ENCODE measurements at places on chromosomes 1 and 21.

DNA sequence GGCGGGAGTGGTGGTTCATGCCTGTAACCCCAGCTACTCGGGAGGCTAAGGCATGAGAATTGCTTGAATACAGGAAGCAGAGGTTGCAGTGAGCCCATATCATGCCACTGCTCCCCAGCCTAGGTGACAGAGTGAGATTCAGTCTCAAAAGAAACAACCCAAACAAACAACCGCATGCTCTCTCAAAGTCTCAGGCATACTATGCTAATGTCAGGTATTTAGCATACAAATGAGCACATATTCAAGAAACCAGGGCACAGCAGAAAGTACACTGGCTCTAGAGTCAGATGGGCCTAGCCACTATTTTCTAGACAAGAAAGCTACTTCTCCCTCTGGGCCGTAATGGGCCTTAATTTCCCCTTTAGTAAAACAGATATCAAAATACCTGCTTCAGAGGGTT, 55.0 kb downstream of the ELAVL4 start:
- DNase-seq, result no peak

DNA sequence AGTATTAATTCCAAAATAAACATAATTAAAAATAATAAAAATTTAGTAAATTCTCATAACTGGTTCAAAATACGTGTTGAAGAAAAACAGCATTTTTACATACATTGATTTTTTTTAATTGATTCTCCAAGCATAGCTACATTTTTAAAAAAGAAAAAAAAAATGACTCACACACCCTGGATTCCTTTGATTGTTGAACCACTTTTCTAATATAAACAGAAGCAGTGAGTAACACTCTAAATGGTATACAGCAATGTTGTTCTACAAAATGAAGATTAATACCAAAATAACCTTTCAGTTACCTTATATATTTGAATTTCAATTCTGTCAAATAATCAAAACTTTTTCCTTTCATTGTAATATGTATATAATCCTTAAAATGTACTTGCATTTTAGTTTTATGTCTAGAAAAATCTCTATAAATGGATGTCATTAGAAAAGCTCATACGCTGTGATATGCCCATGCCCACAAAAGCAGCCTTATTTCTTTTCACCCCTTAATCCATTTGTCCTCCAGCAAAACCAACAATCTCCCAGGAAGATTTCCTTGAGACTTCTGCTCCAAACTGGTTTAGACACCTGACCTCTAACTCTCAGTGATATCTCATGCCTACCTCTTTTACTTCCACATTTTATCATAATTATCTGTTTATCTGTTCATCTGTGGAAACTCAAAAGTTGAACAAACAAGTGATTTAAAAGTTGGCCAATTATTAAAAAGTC, 246.4 kb upstream of the NR5A2 start:
- DNase-seq, result peak; percentile 2

- no peak for DNase-seq
Observed at GRCh38 chr21:36479415-36480402, at the start of gene CLDN14. Gene CLDN14, minus strand, starts transcription at chr21:36480122. Its CDS starts 18,427 bp downstream, at chr21:36461695.

- DNase-seq, result no peak
Observed at GRCh38 chr1:94903280-94904009, 23.5 kb downstream of the CNN3 start.

DNA sequence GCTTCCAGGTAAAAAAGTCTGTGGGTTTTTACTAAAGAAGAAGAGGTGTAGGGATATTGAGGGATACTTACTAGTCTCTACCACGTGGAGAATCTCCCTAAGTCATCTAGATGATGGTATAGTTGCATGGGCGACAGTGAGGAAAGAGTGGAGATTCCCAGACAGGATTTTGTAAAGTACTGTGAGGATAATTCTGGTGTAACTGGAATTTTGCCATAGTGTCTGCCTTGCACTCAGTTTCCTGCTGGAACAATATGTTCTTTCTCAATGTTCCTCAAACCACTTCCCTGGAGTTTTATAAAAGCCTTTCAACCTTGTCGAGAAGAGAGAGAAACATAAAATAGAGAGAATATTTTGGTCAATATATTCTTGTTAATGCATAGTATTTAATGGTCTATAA, 95.1 kb upstream of the WLS start:
- DNase-seq, result no peak

GRCh38 chr1:42957229-42957879, 1.3 kb downstream of the SLC2A1 start:
- no peak for DNase-seq

DNA sequence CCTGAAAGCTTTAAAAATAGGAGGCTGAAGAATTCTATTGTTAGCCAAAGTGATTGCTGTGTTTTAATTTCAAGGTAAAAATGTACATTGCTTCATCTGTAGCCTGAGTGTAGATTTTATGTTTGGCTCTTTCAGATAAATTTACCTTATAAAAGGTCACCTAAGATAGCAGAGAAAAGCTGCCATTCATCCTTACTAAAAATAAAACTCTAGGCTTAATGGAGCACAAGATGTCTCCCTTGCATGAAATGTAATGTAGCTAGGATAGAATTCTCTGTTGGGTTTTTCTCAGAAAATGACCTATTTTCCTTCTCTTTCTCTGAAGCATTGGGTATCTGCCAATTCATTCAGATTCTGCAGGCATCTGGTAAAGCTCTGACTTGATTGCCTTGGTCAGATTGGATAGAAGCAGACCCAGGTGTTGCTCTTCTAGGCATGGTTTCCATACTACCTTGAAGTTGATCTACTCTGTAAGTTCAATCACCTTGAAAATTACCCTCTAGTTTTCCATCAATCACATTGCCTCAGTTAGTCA, 176.6 kb upstream of the GORAB start:
- no peak for DNase-seq

DNA sequence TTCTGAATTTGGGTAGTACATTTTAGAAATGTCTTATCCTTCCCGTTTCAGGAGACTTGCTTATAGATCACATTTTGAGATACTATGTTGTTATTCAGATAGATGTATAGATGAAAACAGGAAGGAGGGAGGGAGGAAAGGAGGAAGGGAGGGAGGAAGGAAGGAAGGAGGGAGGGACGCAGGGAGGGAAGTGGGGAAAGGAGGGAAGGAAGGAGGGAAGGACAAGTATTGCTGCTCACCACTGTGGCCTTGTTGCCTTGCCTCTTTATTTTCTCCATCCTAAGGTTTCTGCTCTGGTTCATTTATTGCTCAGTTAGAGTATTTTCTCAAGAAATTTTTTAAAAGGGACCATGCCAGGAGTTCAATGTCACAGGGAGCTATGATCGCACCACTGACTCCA, 134.3 kb downstream of the LTN1 start:
- DNase-seq, result no peak

Data from AG04450 (cell line).